NCI-H1930 (cell line): ENCODE measurements at places on chromosomes 7 and 10.

DNA sequence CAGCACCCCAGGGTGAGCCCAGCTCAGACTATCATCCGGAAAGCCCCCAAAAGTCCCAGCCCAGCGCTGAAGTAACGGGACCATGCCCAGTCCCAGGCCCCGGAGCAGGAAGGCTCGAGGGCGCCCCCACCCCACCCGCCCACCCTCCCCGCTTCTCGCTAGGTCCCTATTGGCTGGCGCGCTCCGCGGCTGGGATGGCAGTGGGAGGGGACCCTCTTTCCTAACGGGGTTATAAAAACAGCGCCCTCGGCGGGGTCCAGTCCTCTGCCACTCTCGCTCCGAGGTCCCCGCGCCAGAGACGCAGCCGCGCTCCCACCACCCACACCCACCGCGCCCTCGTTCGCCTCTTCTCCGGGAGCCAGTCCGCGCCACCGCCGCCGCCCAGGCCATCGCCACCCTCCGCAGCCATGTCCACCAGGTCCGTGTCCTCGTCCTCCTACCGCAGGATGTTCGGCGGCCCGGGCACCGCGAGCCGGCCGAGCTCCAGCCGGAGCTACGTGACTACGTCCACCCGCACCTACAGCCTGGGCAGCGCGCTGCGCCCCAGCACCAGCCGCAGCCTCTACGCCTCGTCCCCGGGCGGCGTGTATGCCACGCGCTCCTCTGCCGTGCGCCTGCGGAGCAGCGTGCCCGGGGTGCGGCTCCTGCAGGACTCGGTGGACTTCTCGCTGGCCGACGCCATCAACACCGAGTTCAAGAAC is 1.1 kb downstream of the VIM start:
- DNase-seq: peak; percentile 26

- DNase-seq: no peak
Measured at GRCh38 chr10:3655528-3655927, 129.5 kb downstream of the KLF6 start.

GRCh38 chr7:133705596-133705995 is 421.5 kb upstream of the LRGUK start:
- DNase-seq: no peak

GRCh38 chr7:42886893-42887505 is 24.9 kb downstream of the C7orf25 start:
- DNase-seq: no peak

- no peak for DNase-seq
Measured at GRCh38 chr10:73814896-73815718, 3.7 kb upstream of the NDST2 start.

DNA sequence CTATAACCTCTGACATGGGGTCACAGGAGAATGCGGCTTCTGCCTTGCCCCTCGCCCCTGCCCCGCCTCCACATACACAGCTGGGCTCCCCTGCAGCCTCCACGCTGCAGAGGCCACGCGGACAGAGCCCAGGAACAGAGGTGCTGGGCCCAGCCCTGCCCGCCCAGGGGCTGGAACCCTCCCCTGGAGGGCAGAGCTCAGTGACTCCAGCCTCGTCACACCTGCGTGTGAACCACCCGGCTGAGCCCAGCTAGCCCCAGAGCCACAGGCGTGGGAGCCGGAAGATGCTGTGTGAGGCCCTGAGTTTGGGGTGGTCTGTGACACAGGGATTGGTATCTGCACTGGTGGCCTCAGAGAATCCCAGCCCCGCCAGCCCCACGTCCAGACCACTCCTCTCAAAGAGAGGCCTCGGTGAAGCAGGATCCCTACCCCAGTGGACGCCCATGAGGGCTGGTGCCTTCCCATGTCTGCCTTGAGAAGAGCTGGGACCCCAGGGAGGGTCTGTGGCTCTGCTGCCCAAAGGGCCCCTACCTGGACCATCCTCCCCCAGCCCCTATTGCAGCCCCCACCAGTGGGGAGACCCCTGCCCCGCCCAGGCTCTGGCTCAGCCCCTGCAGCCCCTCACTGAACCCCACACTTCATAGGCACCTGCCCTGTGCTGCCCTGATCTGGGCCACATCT is 8.1 kb upstream of the ADAP1 start:
- DNase-seq: no peak

DNA sequence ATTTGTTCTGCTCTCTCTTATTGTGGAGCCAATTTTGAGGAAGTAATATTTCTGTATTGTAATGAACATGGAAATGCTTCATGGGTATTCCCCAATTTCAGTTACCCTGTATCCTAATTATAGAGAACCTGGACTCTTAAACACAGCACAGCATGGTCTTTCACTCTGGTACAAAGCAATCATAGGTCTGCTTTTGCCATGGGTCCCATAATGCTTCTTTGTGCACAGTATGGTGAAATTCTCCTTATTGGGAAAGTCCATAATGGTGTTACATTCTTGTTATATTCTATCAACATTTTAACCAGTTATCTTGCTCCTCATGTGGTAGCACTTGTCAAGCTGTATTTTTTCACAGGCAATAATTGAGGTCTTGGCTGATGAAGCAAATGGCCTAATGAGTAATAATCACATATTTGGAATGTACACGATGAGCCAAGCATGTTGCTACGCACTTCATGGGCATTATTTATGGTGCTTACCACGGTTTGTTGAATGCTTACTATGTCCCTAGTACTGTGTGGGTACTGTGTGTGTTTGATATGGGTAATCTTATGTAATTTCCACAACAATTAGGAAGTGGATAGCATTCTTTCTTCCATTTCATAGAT is 42.9 kb downstream of the PRKG1 start:
- DNase-seq: no peak

- DNase-seq: no peak
Measured at GRCh38 chr7:33781167-33781566, 124.2 kb upstream of the BMPER start.

DNA sequence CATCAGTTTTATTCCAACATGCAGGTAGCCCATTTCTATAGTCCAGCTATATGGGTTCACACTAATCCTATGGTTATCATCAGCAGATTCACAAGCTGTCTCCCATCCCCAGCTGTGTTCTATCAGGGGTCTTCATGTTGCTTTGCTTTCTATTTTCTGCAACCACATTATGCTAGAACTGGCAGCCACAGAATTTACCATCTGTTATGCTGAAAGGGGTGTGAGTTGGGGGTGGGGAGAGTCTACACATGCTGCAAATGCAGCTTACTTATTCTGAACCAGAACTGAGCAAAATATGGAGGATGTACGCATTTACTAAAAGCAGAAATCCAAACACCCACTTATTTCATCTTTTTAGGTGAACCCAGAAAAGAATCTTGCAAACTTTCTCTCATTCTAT is 32.9 kb downstream of the SHTN1 start:
- DNase-seq: no peak

DNA sequence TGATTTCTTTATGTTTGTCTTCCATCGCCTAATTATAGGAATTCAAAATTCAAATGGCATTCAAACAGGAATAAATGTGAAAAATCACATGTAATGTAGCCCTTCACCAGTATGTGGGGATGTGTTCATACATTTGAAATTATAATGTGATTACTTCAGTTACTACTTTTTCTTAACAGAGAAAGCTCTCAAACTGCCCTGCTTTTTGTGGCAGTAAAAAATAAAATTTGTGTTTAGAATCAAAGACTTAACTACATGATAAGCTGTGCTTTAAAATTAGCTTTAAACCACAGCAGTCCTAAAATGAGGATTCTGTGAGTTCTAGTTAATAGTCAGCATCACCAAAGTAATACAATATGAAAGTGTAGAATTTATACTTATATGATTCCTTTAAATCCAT is 7.8 kb upstream of the HERC4 start:
- DNase-seq: no peak

DNA sequence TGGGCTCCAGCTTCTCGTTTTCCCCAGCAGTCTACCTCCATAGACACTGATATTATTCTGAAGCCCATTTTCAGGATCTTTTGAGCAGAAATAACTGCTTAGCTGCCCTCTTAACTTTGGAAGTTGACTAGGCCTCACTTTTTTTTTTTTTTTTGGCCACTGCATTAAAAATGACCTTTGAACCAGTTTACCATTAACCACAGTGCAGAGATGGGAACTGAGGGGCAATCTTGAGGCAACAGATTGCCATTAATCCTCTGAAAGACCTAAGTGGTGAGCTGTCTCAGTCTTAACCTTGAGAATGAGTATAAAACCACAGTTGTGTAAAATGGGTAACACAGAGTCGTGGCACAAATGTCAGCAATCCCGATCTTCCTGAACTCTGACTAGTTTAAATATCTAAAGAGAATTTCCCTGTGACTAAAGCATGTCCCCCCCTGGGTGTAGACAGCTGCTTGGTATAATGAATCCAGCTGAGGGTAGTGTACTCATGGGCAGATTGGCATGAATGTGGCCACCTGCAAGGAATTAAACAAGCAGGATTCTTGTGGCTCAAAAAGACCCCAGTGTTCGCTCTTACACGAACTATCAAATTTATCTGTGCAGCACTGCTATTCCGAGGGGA is 46.1 kb upstream of the FMC1 start:
- DNase-seq: no peak

DNA sequence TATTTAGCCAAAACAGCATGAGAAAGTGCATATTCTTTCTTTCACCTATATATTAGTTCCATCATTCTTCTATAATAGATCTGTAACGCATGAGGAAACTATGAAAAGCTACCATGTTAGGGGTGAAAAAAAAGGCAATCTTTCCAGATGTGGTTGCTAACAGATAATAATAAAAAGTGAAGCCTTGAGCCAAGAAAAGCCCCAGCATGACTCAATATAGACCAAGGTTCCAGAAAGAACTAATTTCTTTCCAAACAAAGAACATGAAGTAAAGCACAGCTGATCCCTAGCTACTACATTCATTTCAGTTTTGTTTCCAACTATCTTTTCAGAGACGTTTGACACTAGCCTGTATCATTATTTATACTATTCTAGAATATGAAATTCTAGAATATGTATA is 16.4 kb downstream of the ARL4A start:
- DNase-seq: no peak

DNA sequence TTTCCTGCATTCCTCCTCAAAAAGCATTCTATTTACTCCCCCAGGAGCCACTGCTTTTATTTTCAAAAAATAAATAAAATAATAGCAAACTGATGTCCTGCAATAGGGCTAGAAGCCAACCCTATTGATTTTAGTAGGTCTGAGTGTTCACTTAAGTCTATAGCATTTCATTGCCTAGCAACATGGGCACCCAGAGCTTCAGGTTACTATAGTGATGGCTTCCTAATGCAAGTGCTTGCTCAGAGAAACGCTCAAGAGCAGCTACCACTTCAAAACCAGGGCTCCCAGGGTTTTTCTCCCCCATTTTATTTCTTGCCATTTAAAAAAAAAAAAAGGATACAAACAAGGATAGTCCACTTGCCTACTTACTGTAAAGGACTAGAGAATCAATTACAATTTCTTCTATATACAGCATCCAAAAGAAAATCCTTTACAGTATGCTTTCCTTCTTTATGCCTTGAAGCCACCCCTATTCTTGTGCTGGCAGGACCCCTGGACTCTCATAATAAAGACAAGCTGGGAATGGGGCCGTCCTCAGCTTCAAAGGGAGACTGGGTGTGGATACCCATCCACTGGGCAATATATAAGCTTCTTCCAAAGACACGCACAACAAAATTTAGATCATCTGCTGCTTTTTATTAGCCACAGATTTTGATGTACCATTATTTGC is 133.3 kb downstream of the VPS41 start:
- DNase-seq: no peak

- DNase-seq: no peak
Measured at GRCh38 chr10:4373612-4374011, 452.4 kb upstream of the AKR1E2 start.

DNA sequence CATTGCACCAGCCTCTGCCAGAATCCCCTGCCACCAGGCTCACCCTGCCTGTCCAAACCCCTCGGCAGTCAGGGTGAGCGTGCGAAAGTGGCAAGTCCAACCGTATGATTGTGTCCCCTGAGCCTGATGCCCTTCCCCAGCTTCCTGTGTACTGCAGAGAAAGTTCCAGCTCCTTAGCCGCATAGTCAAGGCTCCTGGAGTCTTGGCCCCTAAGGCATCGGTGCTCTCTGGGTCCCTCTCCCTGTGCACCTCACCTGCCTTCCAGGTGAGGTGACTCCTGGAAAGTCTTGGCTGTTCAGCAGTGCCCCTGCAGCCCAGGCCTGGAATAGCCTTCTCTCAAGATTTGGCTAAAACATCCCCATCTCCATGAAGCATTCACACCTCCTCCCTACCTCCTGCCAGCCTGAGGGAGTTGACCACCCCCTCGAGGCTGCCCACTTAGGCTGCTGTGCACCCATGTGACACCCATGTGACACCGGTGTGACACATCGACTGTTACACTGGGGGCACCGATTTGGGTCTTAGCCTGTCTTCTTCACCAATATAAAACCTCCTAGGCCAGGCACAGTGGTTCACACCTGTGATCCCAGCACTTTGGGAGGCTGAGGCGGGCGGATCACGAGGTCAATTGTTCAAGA is 56.1 kb upstream of the ELN start:
- DNase-seq: no peak

GRCh38 chr7:116906391-116906790 is 44.0 kb downstream of the CAPZA2 start:
- DNase-seq: no peak

GRCh38 chr10:127085957-127086356 is 110.4 kb downstream of the INSYN2A start:
- no peak for DNase-seq

- DNase-seq: no peak
Measured at GRCh38 chr7:98930464-98930863, 52.1 kb downstream of the TRRAP start.

DNA sequence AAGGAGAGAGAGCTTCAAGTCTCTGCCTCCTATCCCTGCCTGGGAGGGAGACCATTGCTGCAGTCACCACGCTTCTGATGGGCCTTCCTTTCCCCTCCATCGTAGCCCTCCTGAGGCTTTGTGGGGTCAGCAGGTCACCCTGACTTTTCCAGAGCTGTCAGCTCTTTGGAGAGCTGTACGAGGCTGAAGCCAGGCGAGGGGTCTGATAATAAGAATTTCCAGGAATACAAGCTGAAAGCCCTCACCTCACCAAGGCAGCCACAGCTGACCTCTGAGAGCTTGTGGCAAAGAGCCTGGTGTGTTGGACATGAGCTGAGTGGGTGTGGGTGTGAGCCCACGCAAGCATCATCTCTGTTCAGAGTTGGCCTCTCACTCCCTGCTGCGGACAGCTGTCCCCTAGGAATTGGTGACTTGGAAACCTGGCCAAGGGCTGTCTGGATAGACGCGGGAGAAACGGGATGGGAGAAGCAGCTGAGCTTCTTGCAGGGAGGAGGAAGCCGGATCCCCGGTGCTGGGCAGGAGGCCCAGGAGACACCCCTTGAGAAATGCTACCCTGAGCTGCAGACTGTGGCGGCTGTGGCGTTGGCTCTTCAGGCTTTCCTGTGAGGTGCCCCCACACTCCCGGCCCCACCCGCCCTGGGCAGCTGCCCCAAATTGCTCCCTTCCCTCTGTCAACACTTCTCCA is 122.1 kb upstream of the BTBD16 start:
- DNase-seq: no peak

- DNase-seq: no peak
Measured at GRCh38 chr10:119365773-119366599, 158.6 kb downstream of the GRK5 start.

GRCh38 chr7:151673216-151673615 is 153.5 kb upstream of the RHEB start:
- no peak for DNase-seq

- no peak for DNase-seq
Measured at GRCh38 chr10:84991301-84991700, 662.9 kb downstream of the CCSER2 start.
